ENCODE measurements at places on chromosomes 7 and 10.

DNA sequence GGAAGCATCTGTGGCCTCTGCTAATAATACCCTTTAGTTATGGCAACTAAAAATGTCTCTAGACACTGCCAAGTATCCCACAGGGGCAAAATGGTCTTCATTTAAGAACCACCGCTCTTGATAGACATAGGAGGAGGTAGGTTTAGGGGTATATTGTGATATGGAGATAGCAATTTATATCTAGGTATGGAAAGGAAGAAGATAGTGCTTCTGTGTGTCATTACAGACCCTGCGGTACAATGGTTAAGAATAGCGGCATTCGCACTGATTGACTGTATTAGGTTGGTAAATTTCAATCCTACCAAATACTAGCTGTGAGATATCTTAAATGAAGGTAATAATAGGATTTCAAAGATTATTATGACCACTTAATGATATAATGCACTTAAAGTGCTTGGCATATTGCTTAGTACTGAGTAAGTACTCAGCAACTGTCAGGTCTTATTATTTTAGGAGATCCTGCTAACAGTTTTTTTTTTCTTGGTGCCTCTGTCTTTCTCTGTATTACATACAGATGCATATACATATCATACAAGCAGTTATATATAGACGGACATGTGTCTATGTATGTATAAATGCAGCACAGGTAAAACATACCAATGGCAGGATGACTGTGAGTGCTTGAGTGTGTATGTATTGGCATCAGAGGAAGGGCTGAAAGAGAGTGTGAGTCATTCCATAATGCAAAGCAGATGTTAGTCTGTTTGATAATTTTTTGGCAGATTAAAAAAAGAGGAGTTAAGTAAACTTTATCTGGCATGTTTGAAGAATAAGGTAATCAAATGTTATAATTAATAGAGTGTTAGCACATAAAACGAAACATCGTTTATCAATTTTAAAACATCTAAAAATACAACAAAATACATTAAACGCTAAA lies 50.0 kb upstream of the ITGB8 start:
- DNase-seq, result no peak

DNA sequence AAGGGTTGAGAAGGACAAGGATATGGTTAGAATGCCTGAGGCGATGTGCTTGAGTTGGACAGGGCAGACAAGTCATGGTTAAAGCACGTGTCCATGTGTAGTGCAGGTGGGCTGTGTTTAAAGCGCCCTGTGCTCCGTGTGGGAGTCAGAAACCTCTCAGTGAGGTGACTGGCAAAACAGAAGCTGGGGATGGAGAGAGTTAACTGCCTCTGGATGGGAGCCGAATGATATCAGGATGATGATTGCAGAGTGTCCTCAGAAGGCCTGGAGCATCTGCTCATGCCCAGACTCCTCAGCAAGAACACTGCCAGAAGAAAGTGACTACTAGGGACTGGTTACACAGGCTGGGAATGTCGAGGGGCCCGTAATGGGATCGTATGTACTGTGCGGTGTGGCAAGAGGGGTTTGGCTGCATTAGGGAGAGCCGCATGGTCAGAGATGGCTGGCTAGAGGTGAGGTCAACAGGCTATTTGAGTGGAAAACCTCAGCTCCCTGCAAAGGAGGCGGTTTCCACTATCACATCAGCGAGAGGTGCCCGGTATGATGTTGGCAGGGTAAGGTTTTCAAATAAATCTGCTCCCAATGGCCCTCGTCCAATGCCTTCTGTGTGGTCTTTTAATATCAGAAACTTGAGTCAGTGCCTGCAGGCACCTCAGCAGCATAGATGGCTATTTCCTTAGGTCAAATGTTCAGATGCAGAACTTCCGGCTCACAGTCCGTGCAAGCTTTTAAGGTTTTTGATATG lies 26.1 kb upstream of the MRC1 start:
- no peak for DNase-seq

- DNase-seq, result no peak
These were observed 83.1 kb upstream of the IGFBP3 start for GRCh38 chr7:46003896-46004875.

GRCh38 chr10:128969551-128969950 lies 497.5 kb upstream of the MGMT start:
- DNase-seq, result no peak

- DNase-seq, result no peak
These were observed 428.3 kb upstream of the NPVF start for GRCh38 chr7:25656581-25657026.

DNA sequence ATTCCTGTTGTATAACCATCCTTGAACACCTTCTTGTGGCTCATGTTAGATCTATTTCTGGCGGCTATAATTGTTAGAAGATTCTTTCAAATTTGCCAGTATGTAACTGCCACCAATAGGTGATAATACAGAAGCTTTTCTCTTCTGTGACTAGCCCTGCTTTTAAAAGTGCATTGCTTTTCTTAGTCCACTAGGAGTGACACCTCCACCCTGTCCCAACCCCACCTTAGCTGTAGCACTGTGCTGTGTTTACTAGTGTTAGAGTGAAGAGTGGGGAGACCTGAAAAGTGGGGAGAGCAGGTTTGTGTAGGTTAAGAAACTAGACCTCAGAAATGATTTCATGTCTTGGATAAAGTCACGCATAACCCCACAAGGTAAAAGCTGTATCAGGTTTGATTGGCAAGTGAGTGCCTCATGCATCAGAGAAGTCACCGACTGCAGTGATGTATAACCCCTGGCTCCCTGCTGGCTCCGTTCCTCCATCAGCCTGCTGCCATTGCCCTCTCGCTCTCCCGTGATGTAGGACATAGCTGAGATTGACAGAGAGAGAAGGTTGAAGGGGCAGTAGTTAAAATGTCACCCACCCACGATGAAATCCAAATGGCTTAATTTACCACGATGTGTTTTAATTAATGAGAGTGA lies 12.5 kb downstream of the NPVF start:
- DNase-seq, result no peak

DNA sequence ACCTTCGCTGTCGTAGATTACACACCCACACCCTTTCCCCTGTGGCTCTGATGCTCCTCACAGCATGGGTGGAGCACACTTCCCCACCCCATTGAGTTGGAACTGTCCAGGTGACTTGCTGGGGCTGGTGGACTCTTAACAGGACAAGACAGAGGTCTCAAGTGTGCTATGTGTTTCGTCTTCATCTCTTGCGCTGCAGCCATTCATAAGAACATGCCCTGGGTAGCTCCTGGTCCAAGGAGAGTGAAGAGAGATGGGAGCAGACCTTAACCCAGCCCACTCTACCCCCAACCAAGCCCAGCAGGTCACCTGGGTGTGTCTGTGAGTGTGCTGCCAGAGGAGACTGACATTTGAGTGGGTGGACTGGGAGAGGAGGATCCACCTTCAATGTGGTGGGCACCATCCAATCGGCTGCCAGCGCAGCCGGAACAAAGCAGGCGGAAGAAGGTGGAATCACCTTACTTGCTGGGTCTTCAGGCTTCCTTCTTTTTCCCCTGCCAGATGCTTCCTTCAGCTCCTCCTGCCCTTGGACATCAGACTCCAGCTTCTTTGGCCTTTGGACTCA lies 112.4 kb downstream of the HTR5A start:
- no peak for DNase-seq

GRCh38 chr10:37476285-37476684 lies 350.9 kb downstream of the ANKRD30A start:
- DNase-seq, result no peak

- peak; percentile 61 for DNase-seq
These were observed at the start of gene NUDT13 for GRCh38 chr10:73110345-73110849. Gene NUDT13, plus strand, starts transcription at chr10:73110455. Its CDS starts 3,911 bp downstream, at chr10:73114366.

DNA sequence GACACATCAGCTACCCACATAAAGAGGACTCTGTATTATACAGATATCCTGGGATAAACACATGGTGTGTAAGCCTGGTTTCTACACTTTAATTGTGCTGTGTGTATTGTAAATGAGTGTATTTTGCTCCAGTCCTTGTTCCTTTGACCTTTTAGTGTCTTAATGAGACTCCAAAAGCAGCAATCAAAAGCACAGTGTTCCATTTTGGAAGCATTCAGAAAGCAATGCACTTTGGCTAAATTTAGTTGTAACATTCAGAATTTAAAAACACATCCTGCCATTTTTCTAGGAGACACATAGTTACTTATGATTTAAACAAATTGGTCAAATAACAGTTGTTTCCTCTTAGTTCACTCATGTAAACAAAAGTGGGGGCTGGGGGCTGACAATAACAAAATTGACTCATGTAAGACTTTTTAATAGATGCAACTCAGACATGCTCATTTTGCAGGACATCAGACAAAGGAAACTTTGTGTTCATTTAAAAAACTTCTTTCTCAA lies 122.2 kb downstream of the GPR37 start:
- no peak for DNase-seq
